Activated CD4-positive, alpha-beta T cell treated with anti-CD3 and anti-CD28 coated beads, Interleukin-2, amount 50 U/mL, for 24 hours (primary cell): ENCODE measurements at places on chromosomes 1 and 21.

DNA sequence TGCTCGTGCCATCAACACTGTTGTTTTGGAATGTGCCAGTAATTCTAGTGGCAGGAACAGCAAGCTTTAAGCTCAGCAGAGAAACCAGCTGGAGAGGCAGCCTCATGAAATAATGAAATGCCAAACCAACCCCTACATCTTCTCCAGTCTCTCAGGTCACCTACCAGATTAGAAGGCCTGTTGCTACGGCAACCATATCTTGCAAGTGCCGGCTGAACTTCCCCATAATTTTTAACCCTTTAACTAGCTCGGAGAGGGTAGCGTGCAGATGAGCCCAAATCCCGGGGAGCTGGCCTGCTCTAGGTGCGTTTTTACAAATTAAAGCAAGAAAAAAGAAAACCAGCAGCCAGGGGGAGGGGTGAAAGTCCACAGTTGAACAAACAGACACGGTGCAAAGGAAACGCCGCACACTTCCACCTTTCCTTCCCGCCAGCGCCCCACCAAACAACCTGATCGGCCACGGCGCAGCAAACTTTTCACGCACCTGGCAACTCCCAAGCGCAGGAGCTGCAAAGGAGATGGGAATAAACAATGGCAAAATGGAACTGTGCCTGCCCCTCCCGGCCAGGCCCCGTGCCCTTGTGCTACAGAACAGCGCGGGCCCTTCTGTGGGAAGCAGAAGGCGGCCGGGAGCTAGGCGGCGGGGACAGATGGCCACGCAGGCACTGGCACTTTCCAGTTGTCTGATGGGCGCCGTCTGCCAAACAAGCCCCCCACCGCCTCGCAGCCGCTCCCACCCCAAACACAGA lies 50.1 kb downstream of the SSBP3 start:
- no peak for DNase-seq

GRCh38 chr1:94276988-94277434 lies 39.6 kb upstream of the ARHGAP29 start:
- DNase-seq, result no peak

DNA sequence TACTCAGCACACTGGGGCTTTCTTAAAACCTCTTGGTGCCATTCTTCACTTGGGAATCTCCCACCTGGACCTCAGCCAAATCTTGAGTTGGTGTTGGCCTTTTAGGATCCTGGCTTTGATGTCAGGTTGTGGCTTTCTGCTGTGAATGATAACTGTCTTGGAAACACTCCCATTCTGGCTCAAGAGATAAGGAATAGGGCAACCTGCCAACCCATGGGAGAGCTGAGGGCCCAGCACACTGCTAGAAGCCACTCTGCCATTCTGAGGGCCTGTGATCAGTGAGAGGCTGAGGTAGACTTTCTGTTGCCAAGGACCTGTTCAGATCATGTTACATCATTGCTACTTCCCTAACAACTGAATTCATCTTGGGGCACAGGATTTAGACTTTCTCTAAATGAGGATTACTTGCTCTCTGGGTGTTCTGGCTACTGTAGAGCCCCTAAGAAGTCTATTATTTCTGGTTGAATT lies 45.8 kb downstream of the TTC39A start:
- DNase-seq, result no peak

- no peak for DNase-seq
These were observed 11.4 kb upstream of the GORAB start for GRCh38 chr1:170520601-170521000.

DNA sequence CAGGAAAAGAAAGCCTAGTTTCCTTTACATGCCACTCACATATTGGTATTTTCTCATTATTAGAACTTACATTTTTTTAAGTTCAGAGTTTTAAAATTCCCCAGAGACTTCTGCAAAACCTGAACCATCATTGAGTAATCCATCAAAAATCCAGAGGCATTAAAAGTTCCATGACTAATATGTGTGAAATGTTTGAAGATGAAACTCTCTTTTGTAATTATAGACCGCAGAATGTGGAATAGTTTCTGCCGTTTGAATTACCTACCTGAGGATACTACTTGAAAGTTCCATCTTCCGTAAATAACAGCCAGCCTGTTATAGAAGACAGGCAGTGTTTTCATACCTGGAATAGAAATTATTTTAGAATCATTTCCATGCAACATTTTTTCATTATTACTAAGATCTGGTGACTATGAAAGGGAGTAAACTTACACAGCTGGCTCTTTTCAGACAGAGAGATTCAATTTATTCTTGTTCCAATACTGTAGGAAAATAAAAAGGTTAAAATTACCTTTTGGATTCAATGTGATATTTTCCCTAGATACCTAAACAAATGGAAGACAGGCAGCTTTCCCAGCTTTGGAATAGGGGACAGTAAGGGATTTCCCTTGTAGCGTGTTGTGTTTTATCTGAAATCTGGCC lies 131.4 kb downstream of the ST6GALNAC5 start:
- no peak for DNase-seq
